ENCODE measurements at places on chromosomes 5 and 9. TPM values are rescaled to one million over a fixed set of nuclear protein-coding genes. Genes with fewer than 3 reads are reported as not detected.

DNA sequence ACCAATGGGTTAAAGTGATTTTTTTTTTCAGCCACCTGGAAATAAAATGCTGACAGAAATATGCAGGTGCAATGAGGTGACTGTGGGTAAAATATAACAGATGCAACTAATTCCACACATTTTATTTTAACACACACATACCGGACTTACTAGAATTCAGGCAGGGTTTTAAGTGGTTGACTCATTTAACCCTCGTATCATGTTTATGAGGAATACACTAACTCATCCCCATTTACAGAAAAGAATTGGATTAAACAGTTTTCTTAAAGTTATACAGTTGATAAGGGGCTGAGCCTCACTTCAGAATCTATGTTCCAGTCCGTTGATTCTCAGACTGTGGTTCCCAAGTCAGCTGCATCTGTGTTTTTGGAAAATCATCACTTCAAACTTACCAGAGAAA lies 207.5 kb downstream of the CHSY3 start:
- DNase-seq, result no peak
- H3K4me1 ChIP-seq, result no peaks in the 10 kb centered on the region
- no peak overlapping the region for H3K4me3 ChIP-seq
- H3K27ac ChIP-seq, result no peak overlapping the region
- H3K27me3 ChIP-seq, result no peaks in the 10 kb centered on the region

DNA sequence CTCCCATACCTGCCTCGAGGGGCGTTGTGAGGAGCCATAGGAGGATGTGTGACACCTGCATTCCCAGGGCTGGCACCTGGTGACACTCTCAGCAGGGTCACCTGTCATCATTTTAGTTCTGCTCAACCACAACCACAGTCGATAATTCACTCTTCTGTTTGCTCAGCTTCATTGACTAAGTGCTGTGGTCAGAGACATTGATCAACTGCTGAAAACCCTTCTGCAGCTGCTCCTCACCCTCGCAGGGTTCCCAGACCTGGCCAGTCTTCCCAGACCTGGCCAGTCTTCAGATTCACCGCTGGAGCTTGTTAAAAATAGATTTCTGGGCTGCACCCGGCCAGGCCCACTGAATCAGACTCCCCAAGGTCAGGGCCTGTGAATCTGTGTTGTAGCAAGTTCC lies 92.8 kb downstream of the MVB12B start:
- H3K27ac ChIP-seq, result no peak overlapping the region
- H3K4me3 ChIP-seq, result no peak overlapping the region
- peaks cover 14% of the 10 kb centered on the region for H3K4me1 ChIP-seq
- H3K27me3 ChIP-seq, result no peaks in the 10 kb centered on the region
- no peak for DNase-seq

- no peak overlapping the region for H3K4me3 ChIP-seq
- no peaks in the 10 kb centered on the region for H3K27me3 ChIP-seq
- no peak for DNase-seq
- H3K4me1 ChIP-seq, result no peaks in the 10 kb centered on the region
Measured at GRCh38 chr9:89891591-89892304, 286.9 kb downstream of the GADD45G start.

- no peak overlapping the region for H3K27ac ChIP-seq
- no peaks in the 10 kb centered on the region for H3K36me3 ChIP-seq
- H3K4me3 ChIP-seq, result no peak overlapping the region
- H3K27me3 ChIP-seq, result peaks cover 3% of the 10 kb centered on the region
- no peaks in the 10 kb centered on the region for H3K4me1 ChIP-seq
Measured at GRCh38 chr5:170538696-170539586, 35.1 kb downstream of the KCNIP1 start.

DNA sequence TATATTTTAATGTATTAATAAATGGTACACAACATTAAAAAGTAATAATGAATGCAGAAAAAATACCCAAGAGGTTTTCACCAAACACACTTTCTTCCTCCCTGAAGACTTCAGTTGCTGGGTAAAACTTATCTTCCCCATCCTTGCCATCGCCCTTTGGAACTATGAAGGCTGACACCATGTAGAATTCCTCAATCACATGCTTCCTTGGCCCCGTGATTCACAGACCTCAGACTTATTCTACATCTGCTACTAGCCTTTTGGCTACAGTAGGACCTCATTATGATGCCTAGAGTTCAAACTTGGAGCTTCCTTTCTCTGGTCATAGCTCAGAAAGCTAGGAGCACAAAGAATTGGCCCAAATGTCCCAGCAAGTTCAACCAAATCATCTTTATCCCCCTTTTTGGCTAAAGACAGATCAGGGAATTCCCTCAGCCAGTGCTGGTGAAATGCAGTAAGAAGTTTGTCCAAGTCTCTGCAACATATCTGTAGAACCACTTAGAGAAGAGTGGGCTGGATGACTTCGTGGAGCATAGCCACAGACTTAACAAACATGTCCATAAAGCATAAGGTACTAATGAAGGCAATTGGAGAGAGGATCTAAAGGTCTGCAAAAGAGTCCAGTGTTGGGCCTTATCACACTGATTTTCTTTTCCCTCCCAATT lies 253.5 kb downstream of the SEC61B start:
- H3K4me1 ChIP-seq, result no peaks in the 10 kb centered on the region
- no peaks in the 10 kb centered on the region for H3K36me3 ChIP-seq
- H3K27me3 ChIP-seq, result no peaks in the 10 kb centered on the region
- no peak for DNase-seq

GRCh38 chr9:108087781-108088180 lies 598.2 kb upstream of the KLF4 start:
- no peak overlapping the region for H3K27ac ChIP-seq
- no peak overlapping the region for H3K4me3 ChIP-seq

- no peak overlapping the region for H3K27ac ChIP-seq
- H3K4me3 ChIP-seq, result no peak overlapping the region
Measured at GRCh38 chr5:143739746-143740145, 72.2 kb upstream of the HMHB1 start.

DNA sequence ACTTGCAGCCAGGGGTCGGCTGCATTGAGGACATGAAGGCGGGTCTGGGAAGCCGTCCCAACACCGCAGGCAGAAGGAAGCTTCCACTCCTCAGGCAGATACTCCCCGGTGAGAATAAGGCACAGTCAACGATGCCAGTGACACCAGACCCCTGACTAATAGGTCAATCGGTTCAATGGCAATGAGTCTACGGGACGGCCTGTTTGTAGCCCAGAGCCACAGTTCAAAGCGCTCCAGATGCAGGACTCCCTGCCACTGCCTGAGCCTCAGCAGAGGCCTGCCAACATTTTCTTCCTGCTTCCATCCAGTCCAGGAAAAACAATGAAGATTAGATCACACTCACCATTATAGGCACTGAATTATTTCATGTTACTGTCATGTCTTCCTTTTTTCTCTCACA lies 84.5 kb upstream of the SIMC1 start:
- H3K27ac ChIP-seq, result no peak overlapping the region
- no peaks in the 10 kb centered on the region for H3K36me3 ChIP-seq
- H3K4me3 ChIP-seq, result no peak overlapping the region
- no peak for DNase-seq

DNA sequence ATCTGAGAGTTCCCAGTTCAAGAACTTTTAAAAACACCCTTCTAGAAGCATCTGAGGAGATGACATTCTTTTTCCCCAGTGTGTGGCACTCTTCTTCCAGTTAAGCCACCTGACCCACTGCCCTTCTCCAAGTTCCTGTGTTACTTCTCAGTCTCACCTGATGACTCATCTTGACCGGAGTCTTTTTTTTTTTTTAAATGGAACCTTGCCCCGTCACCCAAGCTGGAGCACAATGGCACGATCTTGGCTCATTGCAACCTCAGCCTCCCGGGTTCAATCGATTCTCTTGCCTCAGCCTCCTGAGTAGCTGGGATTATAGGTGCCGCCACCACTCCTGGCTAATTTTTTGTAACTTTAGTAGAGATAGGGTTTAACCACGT lies 224.1 kb upstream of the DAB2 start:
- no peaks in the 10 kb centered on the region for H3K27me3 ChIP-seq
- H3K4me1 ChIP-seq, result no peaks in the 10 kb centered on the region
- H3K27ac ChIP-seq, result no peak overlapping the region

GRCh38 chr5:167107684-167108083 lies 1183.8 kb upstream of the WWC1 start:
- no peak for DNase-seq
- H3K4me3 ChIP-seq, result no peak overlapping the region
- H3K4me1 ChIP-seq, result no peaks in the 10 kb centered on the region
- H3K27me3 ChIP-seq, result no peaks in the 10 kb centered on the region

GRCh38 chr9:95834281-95834907 lies 41.1 kb upstream of the ERCC6L2 start:
- no peaks in the 10 kb centered on the region for H3K27me3 ChIP-seq
- no peaks in the 10 kb centered on the region for H3K36me3 ChIP-seq
- no peak overlapping the region for H3K4me3 ChIP-seq
- no peak overlapping the region for H3K27ac ChIP-seq

- no peaks in the 10 kb centered on the region for H3K36me3 ChIP-seq
- H3K27me3 ChIP-seq, result no peaks in the 10 kb centered on the region
- no peak for DNase-seq
- no peak overlapping the region for H3K27ac ChIP-seq
Measured at GRCh38 chr9:133306242-133307204, 29.5 kb downstream of the SURF6 start.

DNA sequence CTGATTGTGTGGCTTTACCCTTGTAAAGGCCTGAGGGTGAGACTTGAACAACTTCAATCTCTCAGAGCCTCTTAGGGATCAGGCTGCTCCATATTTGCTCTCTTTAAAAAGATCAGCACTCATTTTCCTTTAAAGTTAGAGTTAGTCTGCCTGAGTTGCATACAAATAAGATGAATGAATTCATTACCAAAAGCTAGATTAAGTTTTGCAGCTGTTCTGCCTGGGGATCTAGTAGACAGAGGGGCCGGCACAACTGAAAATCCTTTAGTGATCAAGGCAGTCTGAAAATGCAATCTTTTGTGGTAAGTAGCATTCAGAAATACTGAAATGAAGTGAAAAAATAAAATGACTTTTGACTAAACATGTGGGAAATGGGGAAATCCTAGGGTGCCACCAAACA lies 264.0 kb downstream of the MAN2A1 start:
- H3K4me1 ChIP-seq, result no peaks in the 10 kb centered on the region
- H3K27ac ChIP-seq, result no peak overlapping the region
- no peak for DNase-seq
- no peak overlapping the region for H3K4me3 ChIP-seq

DNA sequence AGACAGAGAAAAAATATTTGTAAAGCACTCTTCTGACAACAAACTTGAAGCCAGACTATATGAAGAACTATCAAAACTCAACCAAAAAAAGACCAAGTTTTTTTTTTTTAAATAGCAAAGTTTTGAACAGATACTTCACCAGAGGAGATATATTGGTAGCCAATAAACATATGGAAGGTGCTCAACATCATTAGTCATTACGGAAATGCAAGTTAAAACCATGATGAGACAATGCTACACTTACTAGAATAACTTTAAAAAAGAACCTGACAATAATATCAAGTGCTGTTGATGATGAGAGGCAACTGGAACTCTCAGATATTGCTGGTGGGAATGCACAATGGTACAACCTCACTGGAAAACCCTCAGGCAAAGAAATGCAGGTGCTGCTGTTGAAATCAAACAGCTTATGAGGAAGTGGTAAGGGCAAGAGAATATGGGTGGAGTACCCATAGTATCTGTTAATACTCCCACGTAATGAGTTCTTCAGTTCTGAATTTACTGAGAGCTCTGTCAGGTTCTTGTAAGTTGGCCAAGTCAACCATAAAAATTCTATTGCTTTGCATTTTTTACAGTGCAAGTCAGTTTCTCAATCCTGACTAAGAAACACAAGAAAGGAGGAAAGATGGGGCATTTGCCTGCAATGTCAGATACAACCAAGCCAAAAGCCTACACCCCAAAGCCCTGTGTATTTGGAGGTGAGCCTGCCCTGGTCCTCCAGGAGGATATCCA lies 87.3 kb upstream of the GNAQ start:
- peak; percentile 52 for DNase-seq
- peaks cover 19% of the 10 kb centered on the region for H3K4me1 ChIP-seq
- H3K4me3 ChIP-seq, result no peak overlapping the region
- no peaks in the 10 kb centered on the region for H3K27me3 ChIP-seq

DNA sequence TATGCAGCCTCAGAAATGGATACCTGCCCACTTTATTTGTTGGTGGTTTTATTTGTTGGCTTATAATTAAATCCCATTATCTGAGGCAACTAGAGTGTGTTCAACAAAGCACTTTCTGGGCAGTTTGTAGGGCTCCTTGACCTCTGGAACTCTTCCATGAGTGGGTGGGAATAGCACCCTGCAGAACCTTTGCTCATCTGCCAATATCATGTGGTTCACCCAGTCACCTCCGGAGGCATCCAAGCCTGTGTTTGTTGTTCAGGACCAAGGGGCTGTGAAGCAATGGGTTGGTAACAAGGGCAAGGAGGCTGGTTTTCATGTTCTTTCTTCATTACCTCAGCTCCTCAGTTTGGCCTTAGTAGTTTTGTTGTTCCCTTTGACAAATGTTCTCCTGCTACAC lies 314.0 kb downstream of the NDUFS4 start:
- no peaks in the 10 kb centered on the region for H3K36me3 ChIP-seq
- H3K27ac ChIP-seq, result no peak overlapping the region
- H3K27me3 ChIP-seq, result no peaks in the 10 kb centered on the region
- no peaks in the 10 kb centered on the region for H3K4me1 ChIP-seq

DNA sequence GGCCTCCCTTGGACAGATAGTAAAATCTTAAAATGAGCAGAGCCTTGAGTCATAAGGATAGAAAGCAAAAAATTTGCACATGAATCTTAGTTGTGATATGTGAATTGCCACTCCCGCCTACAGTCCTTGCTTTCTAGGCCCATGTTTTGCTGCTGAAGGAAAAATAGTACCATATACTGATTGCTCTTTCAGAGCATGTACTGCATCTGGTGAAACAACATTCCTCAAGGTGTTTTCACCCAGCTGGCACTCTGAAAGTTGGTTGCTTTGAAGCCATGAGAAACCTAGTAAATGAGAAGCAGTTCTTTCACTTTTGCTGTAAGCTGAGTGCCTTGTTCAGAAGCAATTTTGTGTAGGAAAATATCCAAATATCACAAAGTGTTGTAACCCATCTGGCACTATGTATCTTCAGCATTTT lies 10.3 kb downstream of the CDC37L1 start:
- no peaks in the 10 kb centered on the region for H3K4me1 ChIP-seq
- H3K36me3 ChIP-seq, result peaks cover 52% of the 10 kb centered on the region
- no peak overlapping the region for H3K4me3 ChIP-seq
- no peaks in the 10 kb centered on the region for H3K27me3 ChIP-seq
- DNase-seq, result no peak
- no peak overlapping the region for H3K27ac ChIP-seq

DNA sequence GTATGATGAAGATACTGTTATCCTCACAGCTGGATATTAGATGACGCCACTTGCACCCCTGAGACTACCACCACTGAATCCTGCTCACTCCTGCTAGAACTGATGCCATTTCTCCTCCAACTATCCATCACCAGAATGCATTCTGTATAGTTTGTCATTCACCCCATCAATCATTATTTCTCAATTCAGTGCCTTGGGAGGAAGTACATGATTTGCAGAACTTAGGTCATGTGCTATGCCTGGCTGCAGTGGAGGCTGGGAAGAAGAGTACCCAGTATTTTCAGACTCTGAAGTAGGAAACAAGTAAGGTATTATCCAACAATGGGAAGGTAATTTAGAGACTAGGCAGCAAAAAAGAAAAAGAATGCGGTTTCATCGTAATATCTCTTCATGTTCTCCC lies 26.2 kb upstream of the HSD17B4 start:
- H3K4me3 ChIP-seq, result no peak overlapping the region
- H3K4me1 ChIP-seq, result no peaks in the 10 kb centered on the region
- no peak overlapping the region for H3K27ac ChIP-seq

Gene SLC9A3
- total RNA-seq, result 2.3 TPM

Gene IFNA1
- total RNA-seq, result not detected

Gene NANS
- 74.0 TPM for total RNA-seq

Gene CEP72
- 8.0 TPM for total RNA-seq
